ENCODE measurements at places on chromosomes 5 and 9.
A peak's percentile ranks its signal among the peaks of the same experiment; 100 is the strongest.

GRCh38 chr5:157941616-157942015 lies 82.7 kb upstream of the CLINT1 start:
- no peak for DNase-seq

DNA sequence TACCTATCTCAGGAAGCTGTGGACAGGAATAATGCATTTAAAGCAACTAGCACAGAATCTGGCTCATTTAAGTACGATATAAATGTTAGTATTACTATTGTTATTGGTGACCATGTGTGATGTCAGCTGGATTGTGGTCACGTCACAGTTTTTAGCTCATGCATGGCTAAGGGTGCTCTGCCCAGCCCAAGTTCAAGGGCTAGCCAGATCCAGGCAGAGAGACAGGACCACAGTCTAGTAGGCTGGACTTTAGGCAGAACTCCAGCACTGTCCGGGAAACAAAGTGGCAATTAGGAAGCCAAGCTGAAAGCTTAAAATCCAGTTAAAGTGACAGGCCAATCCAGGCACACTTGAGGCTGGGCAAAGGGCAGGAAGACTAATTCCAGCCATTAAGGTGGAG lies 273.6 kb downstream of the ADAMTSL1 start:
- no peak for DNase-seq

DNA sequence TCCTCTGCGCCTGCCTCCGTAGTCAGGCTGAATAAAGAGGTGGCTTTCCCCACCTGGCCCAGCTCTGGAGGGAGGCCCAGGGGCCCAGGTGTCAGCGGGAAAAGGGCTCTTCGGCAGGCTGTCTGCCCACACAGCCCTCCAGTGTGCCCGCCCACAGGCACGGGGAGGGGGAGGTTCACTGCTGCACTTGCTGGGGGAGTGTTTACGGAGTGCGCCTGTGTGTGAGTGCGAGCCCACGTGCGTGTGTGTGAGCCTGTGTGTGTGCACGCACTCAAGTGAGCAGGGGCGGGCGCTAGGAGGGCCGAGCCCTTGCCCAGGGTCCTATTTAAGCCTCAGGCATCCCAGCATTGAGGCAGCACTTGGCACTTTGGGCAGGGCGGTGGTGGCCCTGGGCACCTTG lies 10.9 kb downstream of the DNLZ start:
- DNase-seq, result no peak

GRCh38 chr5:141771562-141771961 lies 89.5 kb upstream of the ARAP3 start:
- no peak for DNase-seq

- DNase-seq, result no peak
Measured at GRCh38 chr9:122821278-122821943, 7.0 kb downstream of the PDCL start.

DNA sequence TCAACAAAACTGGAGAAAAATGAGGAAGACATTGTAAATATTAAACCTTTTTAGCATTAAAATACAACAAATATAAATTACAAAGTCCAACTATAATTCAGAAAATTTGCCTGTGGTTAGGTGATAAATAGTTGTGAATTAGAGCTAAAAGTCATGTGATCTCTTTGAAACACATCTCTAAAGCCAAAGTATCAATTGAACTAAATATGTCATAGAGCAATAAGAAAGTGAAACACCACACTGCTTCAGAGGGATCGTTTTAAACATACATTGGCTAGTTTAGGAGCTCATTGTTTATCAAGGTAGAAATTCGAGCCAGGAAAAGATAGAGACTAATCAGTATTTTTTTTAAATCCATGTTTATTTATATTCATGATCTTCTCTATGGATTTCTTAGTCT lies 606.3 kb upstream of the ITGA1 start:
- no peak for DNase-seq

GRCh38 chr9:136373300-136374182 lies at the start of gene CARD9:
Gene CARD9, minus strand, starts transcription at chr9:136373669. Its CDS starts 1,591 bp downstream, at chr9:136372078.
- peak; percentile 56 for DNase-seq

DNA sequence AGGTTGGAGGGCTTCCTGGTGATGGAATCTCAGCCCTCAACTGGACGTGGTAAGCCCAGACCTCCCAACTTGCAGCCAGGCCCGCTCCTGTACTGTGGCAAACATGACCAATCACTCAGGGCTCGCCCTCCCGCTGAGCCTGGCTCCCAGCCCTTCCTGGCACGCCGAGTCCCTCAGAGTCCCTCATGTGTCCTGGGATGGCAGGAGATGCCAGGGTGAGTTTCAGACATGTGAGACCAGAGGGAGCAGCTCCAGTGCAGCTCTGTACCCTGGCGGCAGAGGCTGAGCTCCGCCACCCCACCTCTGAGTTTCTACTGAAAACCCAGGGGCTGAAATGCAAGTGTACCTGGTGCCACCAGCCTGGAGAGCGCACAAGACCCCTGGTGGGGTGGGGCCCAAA lies 42.0 kb upstream of the RXRA start:
- DNase-seq, result no peak

DNA sequence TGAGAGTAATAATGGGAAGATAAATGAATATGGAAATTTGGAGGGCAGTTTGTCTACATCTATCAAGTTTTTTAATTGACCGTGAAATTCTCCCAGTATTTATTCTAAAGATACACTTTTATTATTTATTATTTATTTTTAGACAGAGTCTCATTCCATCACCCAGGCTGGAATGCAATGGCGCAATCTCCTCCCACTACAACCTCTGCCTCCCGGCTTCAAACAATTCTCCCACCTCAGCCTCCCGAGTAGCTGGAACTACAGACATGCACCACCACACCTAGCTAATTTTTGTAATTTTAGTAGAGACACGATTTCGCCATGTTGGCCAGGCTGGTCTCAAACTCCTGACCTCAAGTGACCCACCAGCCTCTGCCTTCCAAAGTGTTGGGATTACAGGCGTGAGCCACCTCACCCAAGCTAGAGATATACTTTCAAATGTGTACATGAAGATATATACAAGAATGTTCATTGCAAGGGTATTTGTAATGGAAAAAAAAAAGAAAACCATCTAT lies 97.7 kb upstream of the SLC12A2 start:
- no peak for DNase-seq

GRCh38 chr9:1879501-1879900 lies 135.6 kb upstream of the SMARCA2 start:
- DNase-seq, result no peak

DNA sequence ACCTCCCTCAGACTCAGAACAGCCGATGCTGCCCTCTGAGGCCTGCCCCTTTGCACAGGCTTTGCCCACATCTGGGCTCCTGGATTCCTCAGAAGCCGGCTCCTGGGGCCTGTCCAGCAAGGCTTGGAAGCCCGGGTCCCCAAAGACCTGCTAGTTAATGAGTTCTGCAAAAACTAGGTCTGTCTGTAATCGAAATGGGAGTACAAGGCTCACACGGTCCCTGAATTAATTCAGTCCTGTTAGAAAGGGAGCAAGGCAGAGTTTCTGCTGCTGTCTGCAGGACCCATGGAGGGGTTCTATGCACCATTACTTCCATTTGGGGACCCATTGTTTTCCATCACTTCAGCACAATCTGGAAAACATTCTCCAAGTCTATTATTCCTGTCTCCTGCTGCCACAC lies 221.8 kb downstream of the MELK start:
- no peak for DNase-seq

GRCh38 chr5:127839496-127840197 lies 136.5 kb downstream of the CCDC192 start:
- DNase-seq, result no peak

GRCh38 chr5:149688406-149688805 lies 41.7 kb upstream of the PPARGC1B start:
- DNase-seq, result no peak

GRCh38 chr5:39759701-39760100 lies 334.9 kb upstream of the DAB2 start:
- no peak for DNase-seq

GRCh38 chr9:127825319-127826051 lies 22.8 kb downstream of the FPGS start:
- no peak for DNase-seq

GRCh38 chr5:178194026-178194425 lies 6.9 kb upstream of the GMCL2 start:
- DNase-seq, result no peak

- DNase-seq, result no peak
Measured at GRCh38 chr5:128243958-128244582, 160.5 kb downstream of the SLC12A2 start.
